ENCODE measurements at places on chromosomes 1 and 21.
A peak's percentile ranks its signal among the peaks of the same experiment; 100 is the strongest.

DNA sequence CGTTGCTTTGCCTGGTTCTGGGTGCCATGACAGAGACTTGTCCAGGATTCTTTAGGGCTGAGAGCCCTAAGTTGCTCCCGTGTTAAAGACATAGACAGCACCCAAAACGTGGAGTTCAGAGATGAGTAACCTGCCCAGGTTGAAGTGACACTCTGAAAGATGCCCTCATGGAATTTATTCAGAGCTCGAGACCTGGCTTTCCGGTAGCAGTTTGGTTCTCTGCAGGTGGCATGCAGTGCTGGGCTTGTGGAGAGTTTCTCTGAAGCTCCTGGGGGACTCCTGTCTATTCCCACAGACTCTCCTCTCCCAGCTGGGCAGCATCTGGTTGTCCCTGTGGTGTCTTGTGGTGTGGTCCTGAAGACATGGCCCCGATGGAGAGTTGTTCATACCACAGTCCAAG is 241.0 kb downstream of the RHOU start:
- no peak for DNase-seq

DNA sequence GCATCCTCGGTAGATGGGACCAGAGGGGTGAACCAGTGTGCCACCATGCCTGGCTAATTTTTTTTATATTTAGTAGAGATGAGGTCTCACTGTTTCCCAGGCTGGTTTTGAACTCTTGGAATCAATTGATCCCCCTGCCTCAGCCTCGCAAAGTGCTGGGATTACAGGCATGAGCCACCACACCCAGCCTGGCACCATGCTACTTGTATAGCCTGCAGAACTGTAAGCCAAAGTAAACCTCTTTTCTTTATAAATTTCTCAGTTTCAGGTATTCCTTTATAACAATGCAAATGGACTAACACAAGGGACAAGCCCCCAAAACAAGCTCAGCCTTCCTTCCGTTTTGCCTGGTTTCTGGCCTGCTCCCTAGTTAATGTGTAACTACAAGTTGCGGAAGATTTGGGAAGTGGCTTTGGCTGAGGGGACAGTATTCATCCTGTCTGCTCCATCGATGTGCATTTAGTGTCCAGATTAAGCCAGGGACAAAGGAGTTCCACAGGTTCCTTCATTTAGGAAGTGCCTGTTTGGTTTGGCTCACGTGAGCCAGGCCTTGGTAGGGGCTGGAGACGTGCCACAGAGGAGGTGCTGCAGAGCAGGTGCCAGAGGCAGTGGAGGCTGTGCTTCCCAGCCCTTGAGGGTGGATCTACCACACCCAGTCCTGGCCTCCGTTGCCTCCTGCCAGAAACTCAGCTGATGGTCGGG is 4.4 kb downstream of the AVPR1B start:
- no peak for DNase-seq

GRCh38 chr1:8415526-8416278 is 97.8 kb downstream of the SLC45A1 start:
- DNase-seq, result no peak

DNA sequence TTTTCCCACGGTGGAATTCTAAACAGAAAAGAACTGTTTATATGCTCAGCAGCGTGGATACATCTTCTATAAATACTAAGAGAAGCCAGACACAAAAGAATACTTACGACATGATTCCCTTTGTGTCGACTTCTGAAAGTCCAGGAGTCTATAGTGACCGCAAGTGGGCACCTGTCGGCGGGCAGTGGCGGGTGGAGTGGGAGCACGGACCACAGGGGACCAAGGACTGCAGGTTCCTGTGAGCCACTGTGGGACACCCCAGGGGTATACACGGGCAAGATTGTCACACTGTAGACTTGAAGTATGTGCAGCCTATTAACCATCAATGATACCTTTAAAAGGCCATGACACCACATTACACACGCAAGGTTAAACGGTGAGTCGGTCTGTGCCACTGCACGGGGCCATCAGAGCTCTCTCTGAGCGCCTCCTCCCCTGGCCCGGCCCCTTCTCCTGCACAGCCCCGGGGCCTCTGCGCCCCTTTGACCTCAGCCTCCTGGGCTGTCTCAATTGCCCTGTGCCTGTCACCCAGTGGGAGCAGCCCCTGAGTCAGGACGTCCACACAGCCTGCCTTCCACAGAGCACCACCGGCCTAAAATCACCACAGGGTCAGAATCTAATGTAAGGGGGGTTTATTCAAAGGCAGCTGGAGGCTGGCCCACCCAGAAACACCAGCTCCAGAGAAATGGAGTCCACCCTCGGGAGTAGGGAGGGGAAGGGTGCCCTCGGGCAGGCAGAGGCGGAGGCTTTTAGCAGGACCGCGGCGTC is 90.0 kb upstream of the COL6A1 start:
- DNase-seq, result no peak

GRCh38 chr21:45401916-45402900 is 2.8 kb upstream of the COL18A1 start:
- no peak for DNase-seq

DNA sequence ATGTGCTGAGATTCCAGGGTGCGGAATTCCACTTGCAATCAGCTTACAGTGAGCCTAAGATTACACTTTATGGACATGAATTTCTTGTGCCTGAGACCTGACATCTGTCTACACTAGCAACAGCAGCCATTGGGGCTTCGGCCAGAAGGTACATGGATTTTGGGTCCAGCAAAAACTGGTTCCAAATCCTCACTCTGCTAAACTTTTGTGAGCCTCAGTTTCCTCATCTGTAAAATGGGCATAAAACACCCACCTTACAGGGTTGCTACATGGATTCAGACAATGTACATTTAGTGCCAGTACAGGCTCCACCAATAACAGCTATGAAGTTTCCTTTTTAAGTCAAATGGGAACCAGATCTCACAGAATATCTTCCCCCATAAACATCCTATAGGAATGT is 30.8 kb downstream of the RHEX start:
- no peak for DNase-seq

- DNase-seq, result no peak
Measured at GRCh38 chr21:17768840-17769446, 50.2 kb downstream of the C21orf91 start.

DNA sequence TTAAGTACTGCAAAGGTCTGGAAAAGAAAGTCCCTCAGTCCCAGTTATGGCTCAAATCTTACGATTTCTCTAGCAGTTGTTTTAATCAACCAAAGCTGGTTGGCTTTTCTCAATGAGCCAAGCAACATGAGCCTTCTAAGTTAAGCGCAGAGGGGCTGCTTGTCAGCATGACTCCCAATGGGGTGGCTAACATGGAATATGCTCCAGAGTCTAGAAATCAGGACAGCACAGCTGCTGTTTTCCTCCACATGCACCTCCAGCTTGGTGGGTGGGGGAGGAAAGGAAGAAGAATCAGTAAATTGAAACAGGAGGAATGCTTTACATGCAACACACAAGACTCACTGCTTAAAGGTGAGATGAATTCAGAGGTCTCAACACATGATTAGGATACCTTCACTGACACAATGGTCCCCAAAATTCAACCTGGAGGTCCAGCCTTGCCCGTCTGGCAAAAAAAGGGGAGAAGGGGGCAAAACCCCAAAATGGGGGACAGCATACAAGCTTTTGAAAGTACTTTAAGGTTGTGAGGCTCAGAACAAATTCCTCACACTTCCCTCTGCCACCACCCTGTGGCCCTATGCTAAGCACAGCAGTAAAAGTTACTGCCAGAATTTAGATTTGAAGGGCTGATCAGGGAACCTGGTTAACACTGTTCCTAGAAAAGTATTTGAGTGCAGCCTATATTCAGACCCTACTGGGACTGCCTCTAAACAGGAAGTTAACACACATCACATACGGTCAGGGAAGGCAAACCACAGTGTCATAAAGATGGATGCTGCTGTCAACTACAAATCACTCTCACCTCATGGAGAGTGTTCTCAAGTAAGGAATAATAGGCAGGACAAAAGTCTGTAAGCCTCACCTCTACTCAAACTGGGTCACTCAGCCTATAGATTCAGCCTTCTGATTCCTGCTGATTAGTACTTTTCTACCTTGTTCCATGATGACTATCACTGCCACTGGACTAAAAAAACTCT is 2.6 kb downstream of the GATAD2B start:
- DNase-seq, result peak; percentile 56

GRCh38 chr1:20507248-20507563 is 745 bp downstream of the MUL1 start:
- DNase-seq, result no peak

GRCh38 chr21:45860493-45861155 is 120.9 kb upstream of the COL6A1 start:
- DNase-seq, result no peak

DNA sequence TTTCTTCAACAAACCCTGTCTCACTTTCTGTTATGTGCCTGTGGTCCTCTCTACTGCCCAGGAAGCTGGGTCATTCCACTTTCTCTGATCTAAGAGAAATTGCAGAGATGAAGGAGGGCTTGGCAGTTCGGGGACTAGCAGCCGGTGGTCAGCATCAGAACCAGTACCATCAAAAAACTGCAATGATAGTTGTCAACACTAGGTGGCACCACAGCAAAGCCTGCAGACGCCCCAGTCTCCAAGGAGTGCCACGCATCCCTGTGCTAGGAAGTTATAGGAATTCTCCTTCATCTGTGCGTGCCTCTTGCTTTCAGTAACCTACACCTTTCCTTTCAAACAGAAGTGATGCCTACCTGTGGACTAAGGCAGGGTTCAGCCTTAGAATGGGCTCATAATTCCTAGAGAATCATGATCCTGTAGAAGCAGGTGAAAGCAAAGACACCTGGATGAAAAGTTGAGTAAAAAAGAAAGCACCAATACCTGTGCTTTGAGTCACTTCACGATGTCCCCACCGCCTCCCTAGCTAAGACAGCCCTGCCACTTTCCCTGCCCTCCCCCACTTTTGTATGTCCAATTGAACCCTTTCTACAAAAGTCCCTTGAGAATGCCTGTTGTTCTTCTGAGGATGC is 129.2 kb downstream of the ADAMTS1 start:
- DNase-seq, result peak; percentile 25

DNA sequence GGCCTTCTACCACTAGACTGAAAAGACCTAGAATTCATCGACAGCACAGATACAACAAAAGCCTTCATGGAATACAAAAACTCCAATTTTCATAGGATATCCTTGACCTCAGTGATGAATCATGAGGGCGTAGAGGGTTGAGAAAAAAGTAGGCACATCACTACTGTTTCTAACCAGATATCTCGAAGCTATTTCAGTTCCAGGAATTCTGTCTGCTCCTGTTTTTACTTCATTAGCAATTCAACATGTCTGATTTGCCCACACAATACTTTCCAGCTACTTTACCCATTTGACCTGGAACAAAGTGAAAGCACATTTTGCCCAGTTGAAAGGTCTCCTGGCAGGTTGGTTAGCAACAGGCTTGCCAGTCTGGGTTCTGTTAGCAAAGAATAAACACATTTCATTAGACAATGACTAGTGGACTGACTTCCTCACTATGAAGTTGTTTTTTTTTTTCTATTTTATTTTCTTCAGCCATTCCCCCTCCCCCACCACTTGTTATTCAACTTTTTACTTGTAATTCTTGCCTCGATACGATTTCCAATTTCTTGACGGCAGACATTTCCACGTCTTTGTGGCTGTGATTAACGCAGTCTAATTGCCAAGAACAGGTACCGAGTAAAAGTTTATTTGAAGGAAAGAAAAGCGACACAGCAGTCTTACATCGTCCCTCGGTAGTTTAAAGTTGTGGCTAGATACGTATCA is 4.0 kb upstream of the ZBTB18 start:
- DNase-seq, result peak; percentile 64

DNA sequence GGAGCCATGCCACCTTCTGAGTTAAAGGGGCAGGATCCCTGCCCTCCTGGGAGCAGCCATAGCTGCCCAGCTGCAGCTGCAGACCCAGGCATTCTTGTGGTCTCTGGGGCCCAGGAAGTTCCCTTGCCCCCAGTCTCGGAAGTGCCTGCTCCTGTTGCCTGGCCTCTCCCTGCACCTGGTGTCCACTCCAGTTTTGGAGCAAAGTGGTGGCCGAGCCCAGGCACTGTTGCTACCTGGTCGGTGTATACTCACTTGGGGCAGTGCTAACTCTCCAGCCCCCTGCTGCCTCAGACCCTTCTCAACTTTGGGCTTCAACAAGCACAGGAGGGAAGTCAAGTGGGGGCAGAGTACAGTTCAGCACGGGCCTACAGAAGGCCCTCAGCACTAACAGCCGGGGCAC is 352.9 kb upstream of the NCAM2 start:
- DNase-seq, result no peak

DNA sequence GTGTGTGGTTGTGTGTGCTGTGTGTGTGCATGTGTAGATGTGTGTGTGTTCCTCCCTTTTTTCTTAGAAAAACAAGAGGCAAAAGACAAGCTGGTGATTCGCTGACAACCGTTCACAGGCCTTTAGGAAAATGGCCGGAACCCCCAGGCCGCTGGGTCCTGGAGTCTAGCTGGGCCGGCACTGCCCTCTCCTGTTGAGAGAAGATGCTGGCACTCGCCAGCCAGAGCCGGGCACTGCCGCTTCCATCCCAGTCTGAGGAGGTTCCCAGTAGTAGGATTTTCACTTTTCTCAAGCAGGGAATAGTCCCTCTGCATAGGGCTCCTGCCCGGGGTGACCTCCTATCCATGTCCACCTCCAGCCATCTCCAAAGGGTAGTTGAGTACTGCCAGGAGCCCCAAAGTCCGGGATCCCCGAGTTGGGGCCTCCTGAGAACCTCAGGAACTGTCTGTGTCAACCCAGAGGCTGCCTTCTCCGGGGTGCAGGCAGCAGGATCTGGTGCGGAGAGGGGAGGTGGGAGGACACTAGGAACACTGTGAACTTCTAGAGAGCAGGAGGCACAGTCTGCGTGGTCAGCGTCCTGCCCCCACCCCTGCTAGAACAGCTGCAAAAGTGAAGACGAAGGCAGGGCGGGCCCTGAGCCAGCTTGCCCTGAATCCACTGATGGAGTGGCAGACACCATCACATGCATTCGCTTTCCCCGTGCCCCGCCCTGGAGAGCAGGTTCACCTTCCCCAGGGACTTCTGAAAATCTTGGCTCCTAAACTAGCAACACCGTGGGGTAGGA is 44.1 kb upstream of the ARHGEF16 start:
- no peak for DNase-seq

Data from CD4-positive, alpha-beta T cell treated with Interleukin-17A for 1 hour (primary cell).